ENCODE measurements at places on chromosomes 5 and 9.

- DNase-seq: no peak
These were observed 41.0 kb downstream of the B4GALT1 start for GRCh38 chr9:33125871-33126823.

- no peak for DNase-seq
These were observed 677 bp downstream of the RNF224 start for GRCh38 chr9:137227853-137228505.

GRCh38 chr5:61334868-61335615 is 3.0 kb downstream of the ZSWIM6 start:
- no peak for DNase-seq

GRCh38 chr5:147547730-147548129 is 37.9 kb upstream of the DPYSL3 start:
- no peak for DNase-seq

- no peak for DNase-seq
These were observed 294.6 kb upstream of the PUM3 start for GRCh38 chr9:3138231-3139229.

DNA sequence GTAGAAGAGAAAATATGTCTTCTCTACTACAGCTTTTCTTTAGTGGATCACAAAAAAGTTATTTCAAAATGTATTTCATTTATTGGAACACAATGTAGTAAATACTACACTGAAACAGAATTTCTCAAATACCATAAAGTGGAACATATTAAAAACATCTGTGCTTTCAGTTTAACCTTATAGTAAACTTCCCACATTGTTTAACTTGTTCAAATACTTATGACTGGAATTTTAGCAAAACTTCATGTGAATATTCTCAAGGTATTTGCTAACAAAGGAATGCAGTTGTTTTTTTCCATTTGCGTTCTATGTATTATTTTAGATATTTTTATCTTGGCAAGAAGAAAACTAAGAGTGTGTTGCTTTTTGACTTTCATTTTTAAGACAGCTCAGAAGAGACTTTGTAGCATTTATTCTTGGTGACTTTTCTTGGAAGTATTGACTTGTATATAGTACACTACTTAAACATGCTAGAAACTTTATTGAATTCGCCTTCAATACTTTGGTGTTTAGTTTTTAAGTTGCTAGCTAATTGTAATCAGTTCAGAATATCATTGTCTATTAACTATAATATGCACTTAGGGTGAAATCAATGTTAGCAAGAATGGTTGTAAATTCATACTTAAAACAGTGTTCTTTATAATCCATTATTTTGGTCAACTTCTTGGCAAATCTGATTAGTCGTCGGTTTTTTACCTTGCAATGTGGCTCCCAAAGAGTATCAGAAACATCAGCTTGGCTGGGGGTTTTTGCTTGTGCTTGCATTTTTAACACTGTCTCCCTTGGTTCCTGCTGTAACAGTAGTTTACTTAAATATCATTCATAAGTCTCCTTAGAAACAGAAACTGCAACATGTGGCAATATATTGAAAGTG is 5.0 kb upstream of the RHOBTB3 start:
- no peak for DNase-seq

GRCh38 chr9:9585920-9586319 is 1026.9 kb downstream of the PTPRD start:
- no peak for DNase-seq

DNA sequence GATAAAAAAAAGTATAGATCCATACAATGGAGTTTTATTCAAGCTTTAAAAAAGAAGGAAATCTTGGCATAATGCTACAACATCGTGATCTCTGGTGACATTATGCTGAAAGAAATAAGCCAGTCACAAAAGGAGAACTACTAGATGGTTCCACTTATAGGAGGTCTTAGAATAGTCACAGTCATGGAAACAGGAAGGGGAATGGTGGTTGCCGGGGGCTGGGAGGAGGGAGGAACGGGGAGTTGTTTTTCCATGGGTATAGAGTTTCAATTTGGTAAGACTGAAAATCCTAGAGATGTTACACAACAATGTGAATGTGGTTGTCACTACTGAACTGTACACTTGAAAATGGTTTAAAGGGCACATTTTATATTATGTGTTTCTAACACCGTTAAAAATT is 94.5 kb downstream of the CFAP90 start:
- DNase-seq: no peak

DNA sequence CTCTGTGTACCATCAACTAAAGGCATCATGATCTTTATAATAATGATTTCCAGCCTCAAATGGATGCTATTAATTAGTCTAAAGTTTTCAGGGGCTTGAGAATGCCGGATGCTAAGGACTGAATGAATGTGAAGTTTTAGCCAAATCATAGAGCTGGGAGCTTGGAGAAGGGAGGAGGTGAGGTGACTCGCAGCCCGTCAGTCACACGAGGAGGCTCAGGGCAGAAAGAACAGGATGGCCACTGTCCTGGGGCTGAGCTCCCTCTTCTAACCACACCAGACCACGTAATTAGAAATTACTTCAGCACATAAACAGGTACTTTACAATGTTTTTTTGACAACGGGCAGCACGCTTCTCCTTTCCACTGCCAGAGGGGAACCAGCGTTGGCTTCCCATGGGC is 222.6 kb downstream of the NPR3 start:
- no peak for DNase-seq

GRCh38 chr5:57341380-57341979 is 141.1 kb downstream of the ACTBL2 start:
- DNase-seq: no peak

DNA sequence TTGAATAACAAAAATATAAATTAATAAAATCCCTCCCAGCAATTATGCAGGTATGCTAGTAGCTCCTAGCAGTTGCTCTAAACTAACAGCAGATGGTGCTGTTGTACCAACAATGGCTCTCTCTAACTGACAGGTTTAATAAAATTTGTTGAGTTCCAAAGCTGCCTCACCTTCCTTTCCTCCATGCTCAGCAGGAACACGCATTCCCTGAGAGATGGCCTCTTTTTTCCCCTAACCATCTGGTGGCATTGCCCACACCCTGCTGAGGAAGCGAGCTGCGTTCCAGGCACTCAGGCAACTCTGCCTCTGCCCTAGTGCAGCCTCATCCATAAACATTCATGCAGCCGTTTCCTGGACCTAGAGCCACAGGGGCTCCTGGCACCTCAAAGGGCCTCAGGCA is 106.2 kb downstream of the KLHL3 start:
- peak; percentile 60 for DNase-seq

- no peak for DNase-seq
These were observed 59.1 kb upstream of the ZFAND5 start for GRCh38 chr9:72424131-72424530.

DNA sequence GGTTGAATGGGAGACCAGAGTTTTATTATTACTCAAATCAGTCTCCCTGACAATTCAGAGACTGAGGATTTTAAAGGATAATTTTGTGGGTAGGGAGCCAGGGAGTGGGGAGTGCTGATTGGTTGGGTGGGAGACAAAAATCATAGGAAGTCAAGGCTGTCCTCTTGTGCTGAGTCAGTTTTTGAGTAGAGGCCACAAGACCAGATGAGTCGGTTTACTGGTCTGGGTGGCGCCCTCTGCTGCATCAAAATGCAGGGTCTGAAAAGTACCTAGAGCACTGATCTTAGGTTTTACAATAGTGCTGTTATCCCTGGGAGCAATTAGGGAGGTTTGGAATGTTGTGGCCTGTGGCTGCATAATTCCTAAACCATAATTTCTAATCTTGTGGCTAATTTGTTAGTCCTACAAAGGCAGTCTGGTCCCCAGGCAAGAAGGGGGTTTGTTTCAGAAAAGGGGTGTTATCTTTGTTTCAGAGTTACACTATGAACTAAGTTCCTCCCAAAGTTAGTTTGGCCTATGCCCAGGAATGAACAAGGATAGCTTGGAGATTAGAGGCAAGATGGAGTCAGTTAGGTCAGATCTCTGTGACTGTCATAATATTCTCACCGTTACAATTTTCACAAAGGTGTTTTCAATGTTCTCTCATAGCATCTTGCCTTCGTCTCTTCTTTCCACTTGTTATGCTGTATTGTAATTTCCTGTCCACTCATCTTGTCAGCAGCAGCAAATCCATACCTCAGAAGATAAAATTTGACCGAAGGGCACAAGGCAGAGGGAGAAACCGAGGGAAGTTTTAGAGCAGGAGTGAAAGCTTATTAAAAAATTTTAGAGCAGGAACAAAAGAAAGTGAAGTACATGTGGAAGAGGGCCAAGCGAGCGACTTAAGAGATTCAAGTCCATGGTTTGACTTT is 59.2 kb upstream of the CLINT1 start:
- no peak for DNase-seq

DNA sequence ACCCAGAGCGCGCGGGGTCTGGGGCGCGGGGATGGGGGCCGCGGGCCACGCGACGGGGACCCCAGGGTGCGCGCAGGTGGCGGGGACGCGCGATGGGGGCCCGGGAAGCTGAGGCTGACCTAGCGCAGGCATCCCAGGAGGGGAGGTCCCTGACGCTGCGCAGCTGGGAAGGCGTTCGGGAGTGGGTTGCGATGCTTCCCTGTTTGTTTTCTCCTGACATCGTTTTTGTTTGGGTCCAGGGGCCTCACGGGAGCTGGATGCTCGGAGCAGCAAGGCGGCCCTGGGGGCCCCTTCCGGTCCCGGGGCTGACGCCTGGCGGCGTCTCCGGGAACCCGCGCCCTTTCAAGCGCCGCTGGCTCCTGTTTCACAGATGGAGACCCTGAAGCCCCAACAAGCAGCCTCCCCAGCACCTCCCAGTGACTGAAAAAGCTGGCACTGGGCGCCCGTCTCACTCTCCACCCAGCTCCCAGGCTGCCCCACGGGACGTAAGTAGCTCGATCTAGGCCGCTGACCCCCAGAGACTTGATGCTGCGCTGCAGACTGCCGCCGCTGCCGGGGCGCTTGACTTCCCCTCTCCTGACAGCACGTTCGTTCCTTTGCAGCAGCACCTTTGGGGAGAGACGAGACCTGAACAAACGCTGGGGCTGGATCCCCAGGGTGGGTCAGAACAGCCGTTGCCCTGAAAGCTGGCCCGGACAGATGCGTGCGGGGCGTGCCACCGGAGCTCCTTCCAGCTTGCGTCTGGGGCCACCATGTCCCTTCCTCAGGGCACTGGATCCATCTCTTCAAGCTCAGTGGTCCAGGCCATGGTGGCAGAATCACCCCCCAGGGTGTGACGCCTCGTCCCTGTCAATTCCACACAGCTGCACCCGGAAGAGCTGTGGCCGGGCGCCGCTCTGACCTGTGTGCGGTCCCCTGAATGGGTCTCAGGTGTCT is 593 bp downstream of the BRD3OS start:
- DNase-seq: peak; percentile 77

DNA sequence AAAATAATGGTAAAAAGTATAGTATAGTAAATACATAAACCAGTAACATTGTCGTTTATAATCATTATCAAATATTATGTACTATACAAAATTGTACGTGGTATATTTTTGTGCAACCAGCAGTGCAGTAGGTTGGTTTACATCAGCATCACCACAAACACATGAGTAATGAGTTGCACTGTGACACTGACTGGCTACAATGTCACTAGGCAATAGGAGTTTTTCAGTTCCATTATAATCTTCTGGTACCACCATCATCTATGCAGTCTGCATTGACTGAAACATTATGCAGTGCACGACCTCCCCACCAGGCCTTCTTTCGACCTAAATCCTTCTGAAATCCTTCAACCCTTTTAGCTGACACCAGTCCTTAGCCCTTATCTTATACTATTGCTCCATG is 105.8 kb downstream of the SREK1 start:
- DNase-seq: no peak

- DNase-seq: no peak
These were observed 408.0 kb downstream of the EBF1 start for GRCh38 chr5:158691631-158692255.

DNA sequence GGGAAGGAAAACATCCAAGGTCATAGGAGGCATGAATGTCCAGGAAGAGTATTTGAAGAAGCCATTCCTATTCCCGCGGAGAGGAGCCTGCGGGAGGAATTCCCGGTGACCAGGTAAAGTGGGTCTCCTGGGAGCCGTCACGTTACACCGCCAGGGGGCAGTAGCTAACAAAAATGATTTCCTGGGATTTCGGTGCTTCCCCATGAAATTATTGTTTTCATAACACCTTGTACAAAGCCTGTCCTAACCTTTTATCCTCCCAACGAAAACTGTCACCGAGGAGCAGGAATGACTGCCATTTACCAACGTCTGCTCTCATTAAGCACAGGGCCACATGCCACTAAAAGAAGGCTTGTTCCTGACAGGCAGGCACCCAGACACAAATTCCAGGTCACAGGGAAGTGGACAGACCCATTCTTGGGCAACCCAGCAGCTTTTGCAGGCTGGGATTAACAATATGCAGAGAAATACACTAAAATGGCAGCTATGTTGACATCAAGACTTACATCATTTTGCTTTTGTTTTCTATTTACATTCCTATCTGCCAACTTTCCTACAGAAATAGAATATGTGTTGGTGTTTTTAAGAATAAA is 41.2 kb upstream of the CTSL start:
- DNase-seq: no peak

GRCh38 chr9:4514252-4515128 is 24.2 kb downstream of the SLC1A1 start:
- DNase-seq: no peak

DNA sequence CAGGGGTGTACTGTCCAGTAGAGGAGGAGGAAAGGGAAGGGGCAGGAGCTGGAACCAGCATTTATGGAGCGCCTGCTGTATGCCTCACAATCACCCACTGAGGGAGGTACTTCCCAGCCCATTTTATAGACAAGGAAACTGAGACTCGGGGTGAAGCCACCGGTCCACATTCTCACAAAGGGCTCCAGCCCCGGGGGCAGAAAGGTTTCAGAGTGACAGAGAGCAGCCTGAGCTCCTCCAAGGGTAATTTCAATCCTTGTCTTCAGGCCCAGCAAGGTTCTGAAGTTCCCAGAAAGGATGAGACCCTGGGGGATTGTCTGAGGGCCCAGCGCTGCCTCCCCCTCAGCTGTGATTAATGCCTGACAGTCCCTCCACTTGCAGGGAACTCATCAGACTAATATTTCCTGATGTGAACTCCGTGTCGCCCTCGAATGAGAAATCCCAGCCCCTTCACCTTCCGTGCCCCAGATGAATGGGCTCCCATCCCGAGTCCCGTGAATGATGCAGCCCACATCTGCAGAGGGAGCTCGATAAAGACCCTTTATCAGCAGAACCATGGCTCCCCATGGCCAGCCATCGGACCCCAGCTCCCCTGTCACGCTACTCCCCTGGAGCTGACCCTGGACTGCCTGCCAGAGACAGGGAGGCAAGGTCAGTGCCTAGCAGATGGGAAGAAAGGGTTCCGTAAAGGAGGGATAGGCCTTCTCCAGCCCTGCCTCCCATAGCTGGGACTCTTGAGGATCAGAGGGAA is 32.1 kb upstream of the MVB12B start:
- DNase-seq: no peak

- no peak for DNase-seq
These were observed 404.6 kb upstream of the ARRDC3 start for GRCh38 chr5:91787718-91788117.

DNA sequence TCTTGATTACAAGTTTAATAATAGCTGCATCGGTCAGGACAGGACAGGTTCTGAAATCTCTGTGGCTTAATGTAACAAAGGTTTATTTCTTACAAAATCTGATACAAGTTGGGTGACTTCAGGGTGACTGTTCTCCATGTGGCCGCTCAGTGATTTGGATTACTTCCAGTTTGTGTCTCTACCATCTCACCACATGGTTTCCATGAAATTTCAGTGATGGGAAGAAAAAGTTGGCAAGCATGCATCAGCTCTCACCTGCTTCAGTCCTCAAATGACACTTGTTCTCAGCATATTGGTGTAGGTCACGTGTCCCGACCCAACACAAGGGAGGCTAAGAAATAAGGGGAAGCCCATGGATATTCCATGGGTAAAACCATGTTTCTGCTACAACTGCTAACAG is 7.8 kb upstream of the TMEM268 start:
- DNase-seq: no peak

- no peak for DNase-seq
These were observed 23.9 kb downstream of the ARHGEF28 start for GRCh38 chr5:73649926-73650325.

- DNase-seq: no peak
These were observed 448.5 kb downstream of the MAT2B start for GRCh38 chr5:163953901-163954300.
